ENCODE measurements at places on chromosomes 4 and X.

GRCh38 chr4:76235407-76235806, 16.1 kb upstream of the FAM47E start:
- DNase-seq: no peak

GRCh38 chr4:151930372-151930771, 169.6 kb upstream of the GATB start:
- no peak for DNase-seq

GRCh38 chrX:55640854-55641253, 17.7 kb downstream of the FOXR2 start:
- DNase-seq: no peak

GRCh38 chr4:139922406-139923024, 231.5 kb downstream of the MAML3 start:
- peak; percentile 57 for DNase-seq

- no peak for DNase-seq
Observed at GRCh38 chrX:96756491-96756890, 71.8 kb downstream of the DIAPH2 start.

GRCh38 chr4:1057403-1057745, 45.9 kb downstream of the FGFRL1 start:
- no peak for DNase-seq

GRCh38 chr4:129978315-129978714, 882.4 kb downstream of the C4orf33 start:
- no peak for DNase-seq

GRCh38 chr4:173046818-173047217, 121.8 kb upstream of the GALNT7 start:
- no peak for DNase-seq

- DNase-seq: no peak
Observed at GRCh38 chr4:100106982-100107381, 83.3 kb downstream of the DDIT4L start.

DNA sequence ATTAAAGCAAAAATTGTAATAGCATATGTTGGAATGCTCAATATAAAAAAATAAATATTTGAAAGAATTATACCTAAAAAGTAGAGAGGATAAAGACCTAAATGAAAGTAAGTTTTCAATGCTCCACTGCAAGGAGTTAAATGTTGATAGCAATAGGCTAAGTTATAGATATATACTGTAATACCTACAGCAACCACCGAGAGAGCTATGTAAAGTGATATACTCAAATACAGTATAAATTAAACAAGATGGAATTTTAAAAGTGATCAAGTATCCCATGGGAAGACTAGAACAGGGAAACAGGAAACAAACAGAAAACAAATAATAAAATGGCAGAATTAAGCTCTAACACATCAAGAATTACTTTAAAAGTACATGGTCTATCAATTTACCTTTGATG, 73.9 kb downstream of the CASP3 start:
- no peak for DNase-seq

DNA sequence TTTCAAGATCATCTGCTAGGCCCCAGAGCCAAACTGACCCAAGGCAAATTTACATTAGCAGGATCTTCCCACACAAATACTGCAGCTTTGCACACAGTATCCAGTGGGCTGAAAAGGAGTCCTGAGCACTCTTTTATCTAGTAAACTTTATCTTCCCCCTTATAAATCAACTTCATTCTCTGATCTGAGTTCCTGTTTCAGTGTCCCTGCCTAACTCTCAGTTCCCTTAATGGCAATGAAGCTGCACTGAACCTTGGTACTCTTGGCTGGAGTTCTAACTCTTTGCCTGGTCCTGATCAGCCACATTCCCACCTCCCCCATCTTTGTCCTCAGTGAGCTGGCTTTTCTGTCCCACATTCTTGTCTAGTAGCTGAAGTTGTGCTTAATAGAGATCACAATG, 37.4 kb downstream of the EDA2R start:
- DNase-seq: no peak

Data from astrocyte of the spinal cord (primary cell).